ENCODE measurements at places on chromosomes 2 and 18. TPM values are rescaled to one million over a fixed set of nuclear protein-coding genes. Genes with fewer than 3 reads are reported as not detected.

DNA sequence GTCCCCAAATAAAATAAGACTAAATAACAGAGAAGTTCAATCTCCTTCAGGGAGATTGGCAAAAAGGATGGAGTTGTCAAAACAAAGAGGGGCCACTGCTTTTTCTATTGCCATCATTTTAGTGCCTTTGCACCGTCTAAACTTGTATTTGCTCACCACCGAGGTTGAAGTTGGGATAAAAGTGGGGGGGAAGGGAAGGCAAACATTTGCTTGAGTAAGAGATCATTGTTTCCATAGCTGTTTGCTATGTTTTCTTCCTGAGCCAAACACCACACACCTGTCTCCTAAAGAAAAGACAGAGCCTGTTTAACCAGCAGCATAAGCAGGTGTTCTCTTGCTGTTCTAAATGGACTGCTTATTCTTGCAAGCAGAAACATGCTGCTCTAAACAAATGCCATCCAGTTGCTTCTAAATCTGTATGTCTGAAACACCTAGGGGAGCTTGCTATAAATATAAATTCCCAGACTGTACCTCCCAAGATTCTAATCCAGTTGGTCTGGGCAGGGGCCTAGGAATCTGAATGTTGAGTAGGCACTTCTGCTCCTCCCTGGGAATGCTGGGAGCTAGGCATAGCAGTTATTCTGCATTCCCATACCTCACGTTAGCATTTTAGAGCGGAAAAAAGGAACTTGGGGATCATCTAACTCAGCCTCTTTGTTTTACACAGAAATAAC, 179.4 kb upstream of the ARL4C start:
- DNase-seq: no peak
- peaks cover 43% of the 10 kb centered on the region for H3K4me1 ChIP-seq
- no peak overlapping the region for H3K27ac ChIP-seq
- no peaks in the 10 kb centered on the region for H3K27me3 ChIP-seq
- no peak overlapping the region for H3K4me3 ChIP-seq

DNA sequence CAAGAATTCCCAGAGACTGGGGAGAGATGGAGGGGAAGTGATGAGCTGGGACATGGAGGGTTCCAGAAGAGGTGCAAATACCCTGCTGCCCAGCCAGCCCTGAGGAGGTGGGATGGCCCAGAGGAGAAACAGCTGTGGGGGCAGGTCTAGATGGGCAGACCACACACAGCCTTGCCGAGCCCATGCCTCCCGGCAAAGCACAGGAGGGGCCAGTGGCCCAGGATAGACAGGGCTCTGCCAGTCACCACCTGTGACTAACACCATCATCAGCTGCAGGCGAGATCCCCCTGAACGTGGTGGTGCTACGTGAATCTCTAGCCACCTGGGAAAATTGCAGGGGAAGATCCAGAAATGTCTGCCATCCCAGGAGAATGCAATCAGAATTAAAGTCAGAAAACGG, 39.4 kb downstream of the SCTR start:
- H3K27ac ChIP-seq: no peak overlapping the region
- H3K27me3 ChIP-seq: no peaks in the 10 kb centered on the region
- H3K36me3 ChIP-seq: no peaks in the 10 kb centered on the region

The SP5 gene
- not detected for total RNA-seq

The MROH2A gene
- not detected for total RNA-seq

- no peaks in the 10 kb centered on the region for H3K36me3 ChIP-seq
- DNase-seq: no peak
- no peak overlapping the region for H3K27ac ChIP-seq
- peaks cover 6% of the 10 kb centered on the region for H3K27me3 ChIP-seq
- H3K4me3 ChIP-seq: no peak overlapping the region
- H3K4me1 ChIP-seq: no peaks in the 10 kb centered on the region
Measured at GRCh38 chr2:25071966-25072365, 30.1 kb downstream of the EFR3B start.

DNA sequence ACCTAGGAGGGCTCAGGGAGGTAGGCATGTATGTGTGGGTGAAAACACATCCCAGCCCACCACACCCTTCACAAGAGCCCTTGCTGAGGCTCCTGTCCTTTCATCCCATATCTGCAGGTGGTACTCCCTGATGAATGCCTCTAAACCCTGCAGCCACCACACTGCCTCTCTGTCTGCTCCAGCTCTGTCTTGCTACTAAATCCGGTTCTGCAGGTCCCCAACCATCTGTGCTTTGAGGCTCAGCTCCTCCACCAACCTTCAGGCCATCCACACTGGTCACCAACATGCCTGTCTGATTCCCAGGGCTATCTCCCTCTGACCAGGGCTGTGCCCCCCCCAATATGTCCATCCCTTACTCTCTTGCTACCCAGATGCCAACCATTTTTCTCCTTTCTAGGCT, 92.7 kb downstream of the BIN1 start:
- H3K27ac ChIP-seq: peak overlapping the region; percentile 81
- no peaks in the 10 kb centered on the region for H3K27me3 ChIP-seq
- H3K36me3 ChIP-seq: no peaks in the 10 kb centered on the region
- DNase-seq: no peak
- no peak overlapping the region for H3K4me3 ChIP-seq
- peaks cover 17% of the 10 kb centered on the region for H3K4me1 ChIP-seq

GRCh38 chr2:58398406-58398805, 157.3 kb upstream of the FANCL start:
- no peaks in the 10 kb centered on the region for H3K27me3 ChIP-seq
- no peak for DNase-seq
- no peaks in the 10 kb centered on the region for H3K36me3 ChIP-seq
- no peak overlapping the region for H3K27ac ChIP-seq

DNA sequence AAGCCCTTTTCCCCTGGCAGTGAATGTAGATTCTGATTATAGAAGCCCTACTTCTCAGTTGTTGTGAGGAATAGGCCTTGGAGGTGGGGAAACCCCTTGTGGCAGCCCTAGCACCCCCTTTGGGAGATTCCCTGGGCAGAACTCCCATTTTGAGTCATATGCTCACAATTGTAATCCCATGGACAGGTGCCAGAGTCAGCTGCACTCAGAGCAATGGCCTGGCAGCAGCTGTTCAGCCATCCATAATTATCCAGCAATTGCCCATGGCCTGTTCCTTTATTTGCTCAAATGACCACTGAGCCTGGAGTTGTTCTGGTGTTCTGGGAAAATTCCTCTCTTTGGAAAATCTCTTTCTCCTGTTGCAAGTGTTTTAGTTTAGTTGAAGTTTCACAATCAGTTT, 71.7 kb downstream of the PTRHD1 start:
- H3K4me1 ChIP-seq: peaks cover 4% of the 10 kb centered on the region
- peak; percentile 89 for DNase-seq
- no peak overlapping the region for H3K4me3 ChIP-seq

The SPHKAP gene
- total RNA-seq: not detected

The RBBP8 gene
- total RNA-seq: 21.0 TPM

- H3K36me3 ChIP-seq: no peaks in the 10 kb centered on the region
- H3K27me3 ChIP-seq: no peaks in the 10 kb centered on the region
- no peak overlapping the region for H3K4me3 ChIP-seq
Measured at GRCh38 chr18:29191263-29191662, 1014.3 kb upstream of the CDH2 start.

DNA sequence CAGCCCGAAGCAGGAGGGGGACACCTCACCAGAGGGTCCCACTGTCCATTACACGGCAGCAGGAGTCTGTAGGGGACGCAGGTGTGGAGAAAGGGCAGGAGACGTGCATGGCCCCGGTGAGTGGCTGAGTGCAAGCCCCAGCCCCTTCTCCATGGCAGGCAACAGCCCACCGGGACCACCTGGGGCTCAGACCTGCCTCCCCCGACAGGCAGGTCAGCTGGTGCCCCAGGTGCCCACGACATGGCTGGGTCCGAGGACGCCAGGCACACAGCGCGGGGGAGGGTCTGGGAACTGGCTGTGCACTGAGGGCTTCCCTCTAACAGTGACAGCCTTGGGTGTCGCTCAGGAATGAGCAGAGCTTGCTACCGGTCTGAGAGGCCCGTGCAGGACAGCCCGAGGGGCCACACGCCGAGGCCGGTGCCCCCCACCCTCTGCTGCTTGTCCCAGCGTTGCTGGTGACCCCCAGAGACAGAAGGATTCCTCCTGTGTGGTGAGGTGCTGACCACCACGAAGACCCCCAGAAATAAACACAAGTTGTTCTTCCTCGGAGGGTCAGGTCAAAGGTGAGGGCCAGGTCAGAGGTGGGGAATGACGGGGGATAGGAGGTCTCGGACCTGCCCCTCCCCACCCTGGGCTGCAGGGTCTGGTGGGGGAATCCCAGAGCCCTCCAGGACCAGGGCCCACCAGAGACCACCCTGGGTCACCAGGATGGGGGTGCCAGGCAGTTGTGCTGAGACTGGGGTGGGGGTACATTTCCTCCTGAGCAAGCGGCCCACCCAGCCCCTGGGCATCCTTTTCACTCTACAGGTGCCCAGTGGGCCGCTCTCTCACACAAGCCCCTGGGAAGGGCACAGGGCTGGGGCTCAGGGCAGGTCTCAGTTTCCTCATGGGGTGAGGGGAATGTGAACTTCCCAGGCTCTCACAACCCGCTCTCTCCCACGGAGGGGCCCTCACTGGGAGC, 50.6 kb downstream of the SLC66A2 start:
- no peak overlapping the region for H3K27ac ChIP-seq
- no peaks in the 10 kb centered on the region for H3K4me1 ChIP-seq

DNA sequence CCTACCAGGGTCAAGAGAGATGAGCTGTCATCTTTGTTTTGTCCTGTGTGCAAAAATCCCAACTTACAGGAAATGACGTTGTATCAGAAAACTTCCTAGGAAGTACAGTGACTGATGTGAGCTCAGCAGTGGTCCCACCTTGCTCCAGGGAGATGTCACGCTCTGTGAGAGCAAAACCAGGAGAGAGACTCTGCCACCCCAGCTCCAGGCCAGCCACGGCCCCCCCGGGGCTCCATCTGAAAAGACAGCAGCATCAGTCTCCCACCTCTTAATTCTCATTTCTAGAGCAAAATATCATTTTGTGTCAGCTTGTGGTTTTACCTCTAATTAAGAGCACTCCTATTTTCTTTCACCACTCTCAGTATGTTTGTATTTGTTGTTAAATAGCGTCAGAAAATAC, 57.5 kb downstream of the MYL12B start:
- no peaks in the 10 kb centered on the region for H3K4me1 ChIP-seq
- DNase-seq: peak; percentile 49
- H3K27ac ChIP-seq: no peak overlapping the region
- H3K36me3 ChIP-seq: no peaks in the 10 kb centered on the region
- no peaks in the 10 kb centered on the region for H3K27me3 ChIP-seq

GRCh38 chr2:19775315-19775714, 126.5 kb downstream of the TTC32 start:
- no peak for DNase-seq
- peaks cover 5% of the 10 kb centered on the region for H3K27me3 ChIP-seq
- no peak overlapping the region for H3K4me3 ChIP-seq
- H3K4me1 ChIP-seq: peaks cover 2% of the 10 kb centered on the region
- H3K36me3 ChIP-seq: no peaks in the 10 kb centered on the region

The EFHD1 gene
- not detected for total RNA-seq

The MAL gene
- total RNA-seq: not detected

GRCh38 chr18:2636126-2636631, 19.3 kb upstream of the SMCHD1 start:
- H3K27ac ChIP-seq: peak overlapping the region; percentile 34
- no peaks in the 10 kb centered on the region for H3K27me3 ChIP-seq
- DNase-seq: no peak
- H3K36me3 ChIP-seq: no peaks in the 10 kb centered on the region

GRCh38 chr2:207083361-207084110, 82.2 kb downstream of the KLF7 start:
- H3K4me1 ChIP-seq: no peaks in the 10 kb centered on the region
- H3K4me3 ChIP-seq: no peak overlapping the region
- peaks cover 14% of the 10 kb centered on the region for H3K36me3 ChIP-seq
- H3K27ac ChIP-seq: no peak overlapping the region
- H3K27me3 ChIP-seq: no peaks in the 10 kb centered on the region
- no peak for DNase-seq

The ASB18 gene
- total RNA-seq: not detected

DNA sequence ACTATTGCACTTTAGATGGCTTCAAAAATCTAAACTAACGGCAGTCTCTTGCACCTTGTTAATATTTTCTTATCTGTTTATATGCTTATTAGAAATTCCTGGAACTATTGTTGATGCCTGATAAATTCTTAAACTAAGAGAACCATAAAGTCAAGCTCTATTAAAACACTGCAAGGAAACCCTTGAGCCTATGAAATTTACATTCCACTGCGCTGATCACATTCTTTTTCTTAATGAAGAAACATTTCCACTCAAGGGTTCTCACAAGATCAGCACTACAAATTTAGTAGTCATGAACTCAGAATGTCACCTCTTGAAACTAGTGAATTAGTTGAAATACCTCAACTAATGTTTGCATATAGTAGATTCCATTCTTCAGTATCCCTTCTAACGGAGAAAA, 331.8 kb upstream of the SLC8A1 start:
- peak; percentile 5 for DNase-seq
- H3K27ac ChIP-seq: no peak overlapping the region
- no peaks in the 10 kb centered on the region for H3K27me3 ChIP-seq
- no peaks in the 10 kb centered on the region for H3K36me3 ChIP-seq
- H3K4me3 ChIP-seq: no peak overlapping the region
- H3K4me1 ChIP-seq: no peaks in the 10 kb centered on the region

- no peaks in the 10 kb centered on the region for H3K36me3 ChIP-seq
- no peak for DNase-seq
- H3K27me3 ChIP-seq: no peaks in the 10 kb centered on the region
Measured at GRCh38 chr2:186913870-186914269, 64.9 kb upstream of the ZSWIM2 start.

- no peaks in the 10 kb centered on the region for H3K27me3 ChIP-seq
- no peaks in the 10 kb centered on the region for H3K4me1 ChIP-seq
- no peak overlapping the region for H3K4me3 ChIP-seq
- H3K36me3 ChIP-seq: no peaks in the 10 kb centered on the region
Measured at GRCh38 chr2:180478883-180479282, 471.8 kb upstream of the CWC22 start.

The TMEM247 gene
- not detected for total RNA-seq

DNA sequence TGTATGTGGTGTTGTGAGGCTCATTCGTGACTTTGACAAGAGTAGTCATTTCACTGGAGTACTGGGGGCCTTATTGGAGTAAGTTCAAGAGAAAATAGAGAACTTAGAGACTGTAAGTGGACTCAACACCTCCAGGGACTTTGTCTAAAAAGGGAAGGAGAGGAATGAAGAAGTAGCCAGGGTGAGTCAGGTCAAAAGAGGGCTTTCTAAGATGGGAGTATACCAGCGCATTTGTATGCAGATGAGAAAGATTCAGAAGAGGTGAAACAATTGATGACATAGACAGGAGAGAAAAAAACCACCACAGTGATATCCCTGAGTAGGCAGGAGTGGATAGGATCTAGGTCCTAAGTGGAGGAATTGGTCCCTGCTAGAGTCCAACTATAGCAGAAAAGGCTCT, 246.8 kb downstream of the IKZF2 start:
- DNase-seq: no peak
- no peak overlapping the region for H3K4me3 ChIP-seq
- no peaks in the 10 kb centered on the region for H3K36me3 ChIP-seq
- H3K4me1 ChIP-seq: no peaks in the 10 kb centered on the region
- no peaks in the 10 kb centered on the region for H3K27me3 ChIP-seq

DNA sequence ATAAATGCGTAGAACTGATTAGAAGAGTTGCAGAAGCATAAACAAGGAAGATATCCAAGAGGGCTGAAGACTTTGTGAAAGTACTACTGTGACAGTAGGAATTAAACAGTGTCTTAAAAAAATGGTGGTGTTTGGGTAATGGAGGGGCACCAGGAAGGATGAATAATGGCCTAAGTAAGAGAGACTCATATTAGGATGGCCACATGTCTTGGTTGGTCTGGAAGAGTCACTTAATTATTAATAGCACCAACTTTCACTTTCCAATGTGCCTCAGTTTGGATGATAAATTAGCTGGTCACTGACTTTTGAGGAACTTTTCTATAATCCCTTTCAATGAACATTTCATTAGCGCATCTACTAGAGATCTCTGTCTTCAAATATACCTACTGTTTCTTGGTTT, 372.2 kb downstream of the NYAP2 start:
- H3K4me3 ChIP-seq: no peak overlapping the region
- H3K36me3 ChIP-seq: no peaks in the 10 kb centered on the region
- no peaks in the 10 kb centered on the region for H3K4me1 ChIP-seq
- no peak overlapping the region for H3K27ac ChIP-seq

All from fibroblast of lung (primary cell).